Foreskin fibroblast (primary cell): ENCODE measurements at places on chromosomes 6 and 20.

DNA sequence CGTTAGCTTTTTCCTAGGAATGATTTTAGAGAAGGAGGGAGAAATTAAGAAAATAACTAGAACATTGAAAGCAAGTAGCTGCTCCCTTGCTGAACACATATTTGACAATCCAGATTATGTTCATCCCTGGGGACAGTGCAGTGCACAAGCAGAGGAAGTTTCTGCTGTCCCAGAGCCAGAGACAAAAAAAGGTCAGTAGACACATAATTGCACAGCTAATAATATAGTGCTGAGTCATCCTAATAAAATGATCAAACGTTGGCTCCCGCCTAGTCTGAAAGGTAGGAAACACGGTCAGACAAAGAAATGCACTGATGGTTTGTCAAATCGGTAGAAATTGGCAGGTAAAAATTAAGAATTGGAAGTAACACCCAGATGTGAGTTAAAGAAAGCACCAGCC, 21.7 kb upstream of the SSTR4 start:
- no peak for DNase-seq

GRCh38 chr6:32192608-32193039, at the start of gene GPSM3:
Gene GPSM3, minus strand, starts transcription at chr6:32192643. Its CDS starts 130 bp downstream, at chr6:32192513.
- peak; percentile 54 for DNase-seq

DNA sequence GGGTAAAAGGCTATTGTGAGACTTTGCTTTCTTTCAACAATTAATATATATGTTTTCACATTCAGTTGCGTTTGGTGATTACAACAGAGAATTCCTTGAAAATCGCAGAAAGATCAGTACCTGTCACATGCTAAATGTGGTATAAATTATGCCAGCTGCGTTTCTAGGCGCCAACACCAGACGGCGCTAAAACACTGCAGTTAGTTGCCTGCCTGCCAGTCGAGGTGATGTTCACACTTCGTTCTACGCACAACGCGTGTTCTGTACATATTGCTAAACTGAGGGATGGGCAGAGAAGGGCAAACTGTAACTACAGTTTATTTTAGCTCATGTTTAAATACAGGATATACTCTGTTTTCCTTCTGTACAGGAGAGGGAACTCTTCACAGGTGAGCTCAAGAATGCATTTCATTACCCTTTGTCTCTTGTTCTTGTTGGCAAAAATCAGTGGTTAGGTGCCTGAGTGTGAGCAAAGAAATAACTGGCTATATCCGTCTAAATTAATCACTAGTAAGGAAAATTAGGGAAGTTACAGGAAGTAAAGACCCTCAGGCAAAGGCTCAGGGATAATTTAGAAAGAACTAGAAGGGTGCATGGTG, 100.1 kb upstream of the RGS17 start:
- no peak for DNase-seq

DNA sequence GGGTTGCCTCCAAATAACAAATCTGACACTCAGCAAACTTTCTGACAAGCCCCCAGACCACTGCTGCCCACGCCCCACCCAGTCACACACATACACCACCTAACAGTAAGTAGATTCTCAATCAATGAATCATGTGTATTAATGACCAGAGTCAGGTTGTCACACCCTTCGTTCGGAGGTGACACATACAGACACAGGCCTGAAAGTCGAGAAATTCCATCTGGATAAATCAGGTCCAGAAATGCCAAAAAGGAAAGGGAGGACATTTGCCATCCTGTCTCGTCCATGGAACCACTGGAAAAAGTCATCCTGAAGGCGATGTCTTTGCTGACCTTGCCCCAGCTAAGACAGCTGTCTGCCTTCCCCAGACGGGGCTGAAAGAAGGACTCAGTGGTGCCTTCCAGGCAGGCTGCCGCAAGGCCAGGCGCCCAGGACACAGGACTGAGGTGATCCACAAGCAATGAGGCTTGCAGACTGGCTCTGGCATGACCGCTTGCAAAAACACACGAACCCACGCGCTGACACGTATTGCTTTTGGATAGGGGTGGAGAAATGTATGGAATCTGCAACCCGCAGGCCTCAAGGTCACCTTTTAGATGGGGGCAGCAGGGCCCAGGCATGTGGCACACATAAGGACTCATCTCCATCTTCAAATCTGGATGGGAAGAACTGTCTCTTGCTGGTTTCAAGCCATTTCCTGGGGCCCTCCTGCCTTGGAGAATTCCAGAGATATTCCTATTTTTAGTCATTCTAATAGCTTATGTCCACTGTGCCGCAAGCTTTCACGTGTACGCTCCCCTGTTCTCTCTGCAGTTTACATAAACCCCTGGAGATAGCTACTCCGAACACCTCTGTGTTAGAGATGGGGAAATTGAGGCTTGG, 9.0 kb downstream of the NFATC2 start:
- peak; percentile 36 for DNase-seq

DNA sequence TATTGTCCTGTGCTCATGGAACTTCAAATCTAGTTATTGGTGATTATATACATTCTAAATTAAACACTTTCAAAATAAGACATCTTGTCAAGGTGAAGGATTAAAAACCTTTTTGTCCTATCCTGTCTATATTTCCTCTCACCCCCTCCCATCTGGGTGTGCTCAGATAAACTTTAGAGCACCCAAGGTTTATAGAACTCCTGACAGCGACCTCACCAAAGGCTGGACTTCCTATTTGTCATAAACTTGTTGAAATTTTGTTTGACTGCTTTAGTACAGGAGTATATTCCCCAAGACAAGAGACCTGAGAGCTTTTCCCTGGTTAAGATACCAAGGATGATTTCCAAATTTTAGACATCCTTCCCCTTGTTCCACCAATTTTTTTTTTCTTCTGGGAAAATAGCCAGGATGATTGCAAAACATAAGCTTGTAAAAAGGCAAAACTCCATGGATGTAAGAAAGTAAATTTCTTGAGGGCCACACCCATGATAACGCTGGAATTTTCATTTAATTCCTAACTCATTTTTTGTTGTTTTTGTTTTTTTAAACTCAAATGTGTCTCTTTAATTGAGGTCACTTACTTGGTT, 33.0 kb downstream of the CARMIL1 start:
- peak; percentile 86 for DNase-seq

- DNase-seq, result no peak
These were observed 886.7 kb downstream of the TBC1D32 start for GRCh38 chr6:120447605-120448004.

DNA sequence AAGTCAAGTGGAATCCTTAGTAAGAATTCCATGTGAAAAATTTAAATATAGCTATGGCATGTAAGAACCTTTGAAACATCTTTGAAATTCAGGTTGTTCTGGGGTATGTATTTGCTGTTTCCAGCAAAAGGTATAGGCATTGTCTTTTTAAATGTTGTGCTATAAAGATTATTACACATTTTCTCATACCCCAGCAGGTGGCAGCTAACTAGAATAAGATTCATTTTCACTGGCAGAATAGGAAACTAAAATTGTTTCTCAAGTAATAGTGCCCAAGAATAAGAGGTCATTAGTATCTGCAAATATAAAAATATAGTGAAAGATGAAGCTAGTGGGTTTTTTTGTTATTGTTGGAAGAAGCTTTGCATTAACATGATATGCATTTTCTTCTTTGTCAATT, 1.8 kb downstream of the GRIK2 start:
- peak; percentile 20 for DNase-seq

DNA sequence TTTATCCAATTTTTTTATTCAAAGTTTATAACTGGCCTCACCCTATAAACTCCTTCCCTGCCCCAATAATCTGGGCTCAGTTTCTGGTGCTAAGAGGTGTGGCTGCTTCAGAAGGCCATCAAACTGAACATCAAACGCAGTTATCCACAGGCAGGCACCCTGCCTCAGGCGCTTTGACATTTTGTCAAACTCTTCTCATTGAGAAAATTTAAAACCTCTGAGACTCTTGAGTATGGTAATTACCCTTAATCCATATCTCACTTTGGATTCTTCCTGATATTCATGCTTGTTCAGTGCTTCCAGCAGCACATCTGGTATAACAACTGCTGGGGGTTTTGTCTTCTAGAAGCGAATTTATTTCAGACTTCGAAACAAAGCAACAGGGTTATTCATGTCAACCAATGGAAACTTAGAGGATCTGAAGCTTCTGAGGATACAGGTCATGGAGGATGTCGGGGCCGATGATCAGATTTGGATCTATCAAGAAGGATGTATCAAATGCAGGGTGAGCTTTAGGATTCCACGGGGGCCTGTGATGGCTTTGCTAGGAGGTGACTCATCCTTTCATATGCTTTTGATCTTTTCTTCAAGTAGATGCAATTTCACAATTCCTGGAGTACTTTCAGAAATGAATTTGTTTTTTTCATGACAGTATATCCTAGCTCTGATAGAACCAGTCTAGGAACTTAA, 68.2 kb downstream of the RTN4IP1 start:
- peak; percentile 72 for DNase-seq

GRCh38 chr20:58045579-58045978, 182.9 kb downstream of the ANKRD60 start:
- no peak for DNase-seq

DNA sequence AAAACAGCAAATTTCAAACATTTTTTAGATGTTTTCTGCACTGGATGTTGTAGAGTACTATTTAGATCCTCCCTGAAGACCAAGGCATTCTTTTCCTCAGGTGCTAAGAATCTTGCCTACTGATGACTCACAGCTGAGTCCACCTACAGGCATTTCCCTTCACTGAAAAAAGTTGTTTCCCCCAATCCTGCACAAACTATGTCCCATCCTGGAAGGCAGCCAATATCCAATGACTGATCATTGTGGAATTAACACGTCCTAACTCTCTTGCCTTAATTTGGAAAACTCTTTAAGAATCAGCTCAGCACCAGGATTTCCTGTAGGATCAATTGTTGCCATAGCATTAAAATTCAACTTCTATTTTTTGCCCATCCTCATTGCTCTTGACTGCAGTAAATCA, 268.4 kb upstream of the IRAK1BP1 start:
- peak; percentile 97 for DNase-seq

DNA sequence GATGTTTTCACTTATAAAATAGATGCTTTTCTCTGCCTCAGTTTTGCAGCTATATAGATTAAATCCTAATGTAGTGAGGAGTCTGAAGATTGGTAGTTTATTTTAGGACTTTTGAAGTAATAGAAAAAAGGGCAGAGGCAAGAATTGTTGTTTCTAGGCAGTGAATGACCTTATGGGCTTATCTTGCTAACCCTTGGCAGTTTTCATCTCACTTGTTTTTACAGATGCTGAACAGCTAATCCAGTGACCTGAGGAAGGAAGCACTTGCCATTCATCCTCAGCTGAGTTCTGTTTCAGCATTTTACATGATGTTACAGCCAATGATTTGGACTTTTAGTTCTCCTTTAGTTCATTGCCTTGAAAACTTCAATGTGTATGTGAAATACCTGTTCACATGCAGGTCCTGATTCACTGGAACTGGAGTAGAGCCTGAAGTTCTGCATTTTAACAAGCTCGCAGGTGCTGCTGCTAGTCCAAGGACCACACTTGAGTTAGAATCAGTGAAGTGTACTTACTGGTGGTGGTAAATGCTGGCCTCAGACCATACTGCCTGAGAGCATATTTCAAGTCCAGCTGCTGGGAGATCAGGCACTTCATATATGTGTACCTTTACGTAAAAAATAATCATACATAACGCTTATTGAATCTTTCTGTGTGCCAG, 86.9 kb downstream of the TULP4 start:
- no peak for DNase-seq

- no peak for DNase-seq
These were observed 49.2 kb downstream of the FRK start for GRCh38 chr6:116011520-116011919.

DNA sequence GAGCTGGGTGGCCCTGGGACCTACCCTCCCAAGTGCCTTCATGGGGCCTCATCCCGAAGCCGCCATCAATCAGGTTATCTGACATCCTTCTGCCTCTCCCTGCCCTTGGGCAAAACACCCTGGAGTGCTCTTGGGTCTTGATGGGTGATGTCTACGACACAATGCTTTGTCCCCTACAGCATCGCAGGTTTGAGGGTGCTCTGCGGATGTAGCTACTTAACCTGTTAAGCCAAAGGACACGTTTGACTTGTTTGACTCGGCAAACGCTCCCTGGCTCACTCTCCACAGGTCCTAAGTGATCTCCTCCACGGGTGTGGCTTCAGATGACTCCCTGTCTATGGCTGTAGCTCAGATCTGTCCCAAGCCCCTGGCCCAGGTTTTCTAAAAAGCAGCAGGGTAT, 35.6 kb downstream of the TBC1D7 start:
- DNase-seq, result no peak

DNA sequence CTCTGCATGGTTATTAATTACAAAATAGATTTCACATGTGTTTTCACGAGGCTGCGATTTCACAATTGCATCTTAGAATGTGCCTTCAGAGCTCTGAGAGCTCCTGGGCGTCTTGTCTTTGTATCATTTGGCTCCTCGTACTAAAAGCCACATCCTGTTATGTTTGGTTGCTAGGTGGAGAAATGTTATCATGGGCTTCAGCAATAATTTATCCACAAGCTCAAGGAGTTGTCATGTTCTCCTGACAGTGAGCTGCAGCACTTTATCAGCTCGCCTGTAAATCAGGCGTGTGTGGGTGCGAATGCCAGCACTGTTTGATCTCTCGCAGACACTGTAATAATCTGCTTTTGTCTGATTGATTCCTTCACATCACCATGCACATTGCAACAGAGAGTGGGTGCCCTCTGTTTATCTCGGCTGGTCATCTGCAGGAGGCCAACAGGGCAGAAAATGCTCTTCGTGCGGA, 218.6 kb upstream of the ZFP64 start:
- DNase-seq, result no peak

DNA sequence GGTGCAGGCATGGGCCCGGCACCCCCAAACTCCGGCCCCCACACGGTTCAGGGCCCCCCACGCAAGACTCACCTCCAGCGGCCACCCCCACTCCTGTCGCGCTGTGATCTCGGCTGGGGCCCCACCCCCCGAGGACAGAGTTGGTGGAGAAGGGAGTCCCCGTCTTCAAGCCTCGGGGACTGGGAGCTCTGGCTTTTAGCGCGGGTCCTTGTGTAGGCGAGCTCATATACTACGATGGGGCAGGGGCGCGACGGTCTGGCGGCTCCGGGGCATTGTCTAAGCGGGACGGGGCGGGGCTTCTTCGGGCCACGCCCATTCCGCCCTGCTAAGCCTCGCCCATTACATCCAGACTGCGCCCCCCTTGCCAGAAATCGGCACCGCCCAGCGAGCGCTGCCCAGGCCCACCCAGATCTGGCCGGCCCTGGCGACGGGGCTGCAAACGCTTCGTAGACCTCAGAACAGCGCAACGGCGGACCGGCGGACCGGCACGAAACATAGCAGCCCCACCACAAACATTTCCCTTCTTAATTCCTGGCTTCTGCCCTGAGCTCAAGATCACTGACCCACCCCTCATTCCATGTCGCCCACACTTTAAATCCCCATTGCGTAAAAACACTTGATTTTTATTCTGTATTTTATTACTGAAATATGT, 1.0 kb upstream of the DDAH2 start:
- DNase-seq, result peak; percentile 90

GRCh38 chr6:97215157-97215769, 67.8 kb downstream of the MMS22L start:
- DNase-seq, result peak; percentile 79

- DNase-seq, result no peak
These were observed 53.6 kb downstream of the CDH26 start for GRCh38 chr20:60011512-60012507.
